C1 segment of cervical spinal cord (tissue), 14 donors: ENCODE measurements at places on chromosomes 6 and 20.

- no peak for DNase-seq
Observed at GRCh38 chr6:54059683-54060082, 51.6 kb upstream of the MLIP start.

- DNase-seq = no peak
Observed at GRCh38 chr6:115677198-115677597, 383.5 kb downstream of the FRK start.

DNA sequence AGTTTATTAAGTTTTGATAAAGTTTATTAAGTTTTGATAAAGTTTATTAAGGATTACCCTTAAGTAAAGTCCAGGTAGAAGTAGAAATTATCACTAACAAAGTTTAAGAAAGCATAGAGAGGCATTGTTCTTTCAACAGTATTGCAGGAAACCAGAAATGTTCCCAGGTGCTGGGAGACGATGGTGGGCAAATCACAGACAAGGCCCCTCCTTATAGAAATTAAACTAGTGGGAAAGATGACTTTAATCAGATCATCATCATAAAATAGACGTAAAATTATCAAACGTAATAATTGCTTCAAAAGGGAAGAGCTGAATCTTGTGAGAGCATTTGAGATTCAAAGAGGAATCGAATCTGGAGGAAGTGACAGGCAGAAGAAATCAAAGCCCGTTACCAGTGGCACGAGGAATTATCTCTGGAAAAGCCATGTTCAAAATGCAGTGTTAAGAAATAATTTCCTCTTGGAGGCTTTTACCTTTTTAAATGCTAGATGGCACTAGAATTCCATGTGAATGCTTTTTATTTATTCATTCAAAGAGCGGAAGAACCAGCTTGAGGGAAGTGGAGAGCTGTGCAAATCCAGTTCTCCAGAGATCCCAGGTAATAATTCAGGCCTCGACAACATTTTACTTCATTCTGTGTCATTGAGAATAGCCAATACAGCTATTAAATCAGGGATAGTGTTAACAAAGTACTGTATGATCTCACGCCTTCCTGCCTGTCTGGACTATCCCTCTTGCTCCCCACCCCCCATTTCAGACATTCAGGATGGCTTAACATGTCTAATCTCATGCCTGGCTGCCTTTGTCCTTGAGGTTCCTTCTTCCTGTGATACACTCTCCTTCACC is 1.0 kb upstream of the APMAP start:
- no peak for DNase-seq

GRCh38 chr6:88708197-88708744 is 255.1 kb downstream of the RNGTT start:
- no peak for DNase-seq

DNA sequence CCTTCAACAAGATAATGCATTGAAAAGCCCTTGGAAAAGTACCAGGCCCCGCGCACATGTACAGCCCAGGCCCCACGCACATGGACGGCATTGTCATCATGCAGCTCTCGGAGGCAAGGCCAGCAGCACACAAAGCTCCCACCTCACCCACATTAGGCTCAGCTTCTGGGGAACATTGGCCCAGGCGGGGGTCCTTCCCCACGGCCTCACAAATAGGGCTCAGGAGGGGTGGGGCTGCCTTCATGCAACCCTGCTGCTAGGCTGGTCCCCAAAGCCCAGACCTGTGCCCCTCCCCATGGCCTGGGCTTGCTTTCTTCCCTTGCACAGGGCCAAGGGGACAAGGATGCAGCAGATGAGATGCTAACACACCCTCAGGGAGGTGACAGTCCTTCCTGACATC is 26.7 kb downstream of the NPEPL1 start:
- no peak for DNase-seq

DNA sequence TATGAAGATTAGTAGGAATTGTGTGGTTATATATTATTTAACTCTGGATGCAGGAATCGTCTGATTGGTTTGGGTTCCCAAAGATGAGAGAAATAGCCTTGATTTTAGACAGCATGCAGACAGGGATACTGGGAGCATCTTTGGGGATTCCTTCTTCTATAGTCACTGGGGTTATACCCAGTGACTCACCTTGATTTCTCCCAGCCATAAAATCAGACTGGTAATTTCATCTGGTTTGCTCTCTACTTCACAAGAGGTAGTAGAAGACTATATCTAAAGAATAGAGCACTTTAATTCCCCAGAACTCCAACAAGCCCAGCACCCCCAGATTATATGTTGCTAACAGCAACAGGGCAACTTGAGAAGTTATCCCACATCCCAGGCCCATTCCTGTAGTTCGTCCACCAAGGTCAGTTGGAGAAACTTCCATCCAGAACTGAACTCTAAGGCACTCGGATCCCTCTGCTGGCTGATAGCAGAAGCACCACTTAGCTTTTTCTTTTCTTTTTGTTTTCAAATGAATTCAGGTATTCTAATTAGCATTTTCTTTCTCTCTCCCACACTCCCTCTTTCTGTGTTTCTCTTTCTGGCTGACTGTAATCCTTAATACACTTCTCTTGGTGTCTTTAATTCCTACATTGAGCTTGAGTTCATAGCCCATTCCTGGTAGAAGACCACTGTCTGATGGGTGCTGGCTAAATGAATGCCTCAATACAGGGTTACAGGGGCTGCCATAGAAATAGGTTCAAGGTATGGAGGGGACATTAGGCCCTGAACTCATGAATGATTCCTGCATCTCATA is 20.4 kb upstream of the EFHC1 start:
- no peak for DNase-seq

DNA sequence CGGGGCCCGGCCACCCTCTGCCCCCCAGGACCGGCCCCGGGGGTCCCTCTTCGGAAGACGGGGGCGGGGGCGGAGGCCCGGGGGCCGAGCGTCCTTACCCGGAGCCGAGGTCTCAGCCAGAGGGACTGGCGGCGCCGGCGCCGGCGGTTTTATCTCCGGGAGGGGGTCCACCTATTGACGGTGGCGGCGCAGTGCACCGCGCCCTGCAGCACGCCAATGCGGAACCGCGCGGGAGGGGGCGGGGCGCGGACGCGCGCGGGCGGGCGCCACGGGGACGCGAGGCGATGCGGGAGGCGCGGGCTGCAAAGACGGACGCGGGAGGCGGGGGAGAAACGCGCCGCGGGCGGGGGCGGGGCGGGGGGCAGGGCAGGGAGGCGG is at the start of gene EEF1A2:
TSS of gene EEF1A2 (minus strand) at position 124 of the 378 bp plus-strand sequence. CDS start 1,320 bp downstream, outside the sequence.
- DNase-seq = no peak

DNA sequence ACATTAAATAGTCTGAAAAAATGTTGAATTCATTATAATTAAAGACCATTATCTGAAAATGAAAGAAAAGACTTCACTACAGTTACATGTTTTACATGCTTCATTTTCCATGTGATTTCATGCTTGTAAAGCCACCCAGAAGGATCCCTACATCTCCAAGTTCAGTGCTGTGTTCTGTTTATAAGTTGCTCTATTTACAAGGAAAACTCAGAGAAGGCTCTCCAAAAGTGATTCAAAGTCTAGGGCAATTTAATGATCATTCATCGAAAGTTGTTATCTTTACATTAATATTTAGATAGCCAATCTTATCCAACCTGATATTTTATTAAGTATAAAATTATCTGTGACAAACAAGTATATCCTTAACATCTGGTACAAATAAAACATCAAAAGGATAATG is 494.9 kb upstream of the RNF217 start:
- DNase-seq = no peak
